ENCODE measurements at places on chromosomes 3 and 15.

GRCh38 chr3:76700323-76700722 is 339.6 kb upstream of the ROBO2 start:
- DNase-seq = no peak

DNA sequence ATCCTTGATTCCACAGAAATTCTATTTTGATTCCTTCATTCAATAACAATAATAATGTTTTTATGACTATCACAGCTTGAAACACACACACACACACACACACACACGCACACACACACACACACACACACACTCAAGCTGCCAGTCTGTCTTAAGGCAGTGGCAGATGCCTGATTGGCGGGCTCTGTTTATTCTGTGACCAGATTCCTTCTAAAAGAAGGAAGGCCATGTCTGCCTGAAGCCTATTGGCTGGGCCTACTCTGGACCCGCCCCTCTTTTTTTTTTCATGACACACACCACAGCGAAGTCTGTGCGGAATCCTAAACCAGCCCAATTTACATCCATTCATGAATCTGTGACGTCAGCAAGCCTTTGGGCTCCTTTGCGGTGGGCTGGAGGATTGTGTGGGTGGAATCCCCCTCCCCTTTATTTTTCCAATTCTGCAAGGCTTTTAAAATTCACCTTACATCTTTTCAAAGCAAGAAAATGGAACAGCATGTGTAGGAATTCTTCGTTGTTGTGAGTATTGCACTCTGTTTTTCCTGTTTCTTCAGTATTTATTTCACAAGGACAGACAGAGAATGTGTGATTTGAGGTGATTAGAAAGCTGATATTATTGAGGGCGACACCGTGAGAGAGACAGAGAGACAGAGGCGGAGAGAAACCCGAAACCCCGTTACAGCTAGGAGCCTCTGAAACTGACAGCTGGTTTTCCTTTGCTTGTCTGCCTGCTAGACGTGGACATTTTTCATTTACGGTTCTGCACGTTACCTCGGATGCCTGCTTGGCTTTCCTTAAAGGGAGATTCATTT is at the start of gene MAP3K13:
TSS of gene MAP3K13 (plus strand) at position 287 of the 812 bp plus-strand sequence. CDS start 65,446 bp downstream, outside the sequence.
- DNase-seq = peak; percentile 15

DNA sequence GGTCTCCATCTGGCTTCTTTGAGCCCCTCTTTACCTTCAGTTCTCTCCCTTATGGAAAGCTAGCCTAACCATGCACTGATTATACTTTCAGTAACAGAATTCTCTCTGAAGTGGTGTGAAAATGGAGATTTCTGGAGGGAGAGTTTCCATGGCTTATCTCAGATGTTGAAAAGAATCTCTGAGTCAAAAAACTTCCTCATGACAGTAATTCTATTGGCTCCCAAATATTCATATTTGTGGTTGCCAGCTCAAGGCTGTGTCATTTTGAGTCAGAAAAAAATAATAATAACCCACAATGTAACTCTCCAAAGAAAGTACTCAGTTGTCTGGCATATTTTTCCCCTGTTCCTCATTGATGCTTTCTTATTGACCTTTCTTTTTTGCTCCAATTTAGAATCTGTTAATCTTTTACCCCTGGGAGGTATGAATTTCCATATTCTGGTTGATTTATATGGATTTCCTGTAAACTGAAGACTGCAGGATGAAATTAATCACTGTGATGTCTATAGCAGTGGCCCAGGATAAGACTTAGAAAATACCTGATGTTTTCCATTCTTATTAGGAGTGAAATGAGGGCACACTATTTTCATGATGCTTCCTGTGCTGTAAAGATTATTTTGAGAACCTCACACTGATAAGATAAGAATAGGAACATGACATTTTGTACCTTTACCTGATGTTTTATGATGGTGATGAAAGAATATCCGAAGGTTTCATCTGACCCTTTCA is 149.5 kb upstream of the EPHA3 start:
- DNase-seq = no peak

GRCh38 chr3:171200750-171201088 is 174.2 kb upstream of the SLC2A2 start:
- DNase-seq = no peak

DNA sequence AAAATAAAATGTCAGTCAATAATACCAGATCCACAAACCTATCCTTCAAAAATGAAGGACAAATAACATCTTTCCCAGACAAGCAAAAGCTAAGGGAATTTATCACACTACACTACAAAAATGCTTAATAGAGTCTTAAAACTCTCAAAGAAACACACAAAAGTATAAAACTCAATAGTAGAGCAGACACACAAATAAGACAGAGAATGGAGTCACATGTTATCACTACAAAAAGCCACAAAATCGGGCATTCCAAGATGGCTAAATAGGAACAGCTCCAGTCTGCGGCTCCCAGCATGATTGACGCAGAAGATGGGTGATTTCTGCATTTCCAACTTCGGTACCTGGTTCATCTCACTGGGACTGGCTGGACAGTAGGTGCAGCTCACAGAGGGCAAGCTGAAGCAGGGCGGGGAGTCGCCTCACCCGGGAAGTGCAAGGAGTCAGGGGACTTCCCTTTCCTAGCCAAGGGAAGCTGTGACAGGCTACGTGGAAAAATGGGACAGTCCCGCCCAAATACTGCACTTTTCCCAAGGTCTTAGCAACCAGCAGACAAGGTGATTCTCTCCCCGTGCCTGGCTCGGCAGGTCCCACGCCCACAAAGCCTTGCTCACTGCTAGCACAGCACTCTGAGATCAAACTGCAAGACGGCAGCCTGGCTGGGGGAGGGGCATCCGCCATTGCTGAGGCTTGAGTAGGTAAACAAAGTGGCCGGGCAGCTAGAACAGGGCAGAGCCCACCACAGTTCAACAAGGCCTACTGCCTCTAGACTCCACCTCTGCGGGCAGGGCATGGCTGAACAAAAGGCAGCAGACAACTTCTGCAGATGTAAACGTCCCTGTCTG is 46.3 kb downstream of the SENP7 start:
- DNase-seq = peak; percentile 69

DNA sequence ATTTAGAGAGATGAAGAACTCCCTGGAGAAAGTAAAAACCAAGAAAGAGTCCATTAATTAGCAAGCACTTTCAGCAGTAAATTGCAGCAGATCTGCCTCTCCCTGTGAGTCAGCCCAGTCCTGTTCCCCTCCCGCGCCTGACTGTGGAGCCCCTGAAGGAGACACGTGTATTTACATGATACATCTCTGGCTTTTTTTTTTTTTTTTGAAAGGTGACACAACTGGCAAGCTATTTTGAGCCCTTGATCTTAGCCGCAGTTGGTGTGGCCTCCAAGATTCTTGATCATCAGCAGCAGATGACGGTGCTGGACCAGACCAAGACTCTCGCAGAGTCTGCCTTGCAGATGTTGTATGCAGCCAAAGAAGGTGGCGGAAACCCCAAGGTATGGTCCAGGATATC is 271.8 kb upstream of the TPM1 start:
- DNase-seq = no peak

GRCh38 chr3:123790254-123791072 is 93.7 kb downstream of the MYLK start:
- no peak for DNase-seq

DNA sequence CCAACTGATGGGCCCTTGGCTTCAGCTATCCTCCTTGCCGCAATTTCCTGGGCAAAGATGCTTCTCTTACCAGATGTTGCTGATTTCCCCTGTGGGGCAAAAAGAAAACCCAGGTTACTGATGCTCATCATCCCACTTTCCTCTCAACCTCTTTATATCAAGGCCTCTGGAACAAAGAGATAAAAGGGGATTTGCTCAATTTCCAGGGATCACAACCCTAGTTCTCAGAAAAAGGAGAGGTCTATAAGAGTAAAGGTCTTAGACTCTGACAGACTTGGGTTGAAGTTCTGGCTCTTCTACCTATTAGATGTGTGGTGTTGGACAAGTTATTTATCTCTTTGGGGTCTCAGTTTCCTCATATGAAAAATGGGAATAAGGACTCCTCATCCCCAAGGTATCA is 8.5 kb downstream of the RPAP1 start:
- no peak for DNase-seq

GRCh38 chr3:70064194-70064779 is 64.8 kb downstream of the SAMMSON start:
- DNase-seq = no peak

DNA sequence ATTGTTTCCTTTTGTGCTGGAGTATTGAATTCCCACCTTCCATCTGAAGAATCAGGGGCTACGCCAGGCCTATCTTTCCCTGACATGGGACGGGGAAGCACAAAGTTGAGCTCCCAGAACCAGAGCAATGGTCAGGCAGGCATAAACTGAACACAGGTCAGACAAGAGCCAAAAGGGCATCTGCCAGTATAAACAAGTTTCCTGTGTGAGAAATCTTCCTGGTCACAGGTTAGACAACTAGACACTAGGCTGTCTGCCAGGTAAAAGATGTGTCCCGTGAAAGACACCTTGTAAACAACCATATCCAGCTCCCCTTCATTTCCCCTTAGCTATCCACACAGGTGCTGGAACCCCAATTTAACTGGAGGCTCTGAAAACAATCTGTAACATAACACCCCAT is 44.0 kb upstream of the CD96 start:
- DNase-seq = no peak

- DNase-seq = no peak
Measured at GRCh38 chr15:52858782-52859176, 68.6 kb upstream of the ONECUT1 start.

GRCh38 chr3:130905551-130905950 is 11.7 kb downstream of the ATP2C1 start:
- DNase-seq = no peak

DNA sequence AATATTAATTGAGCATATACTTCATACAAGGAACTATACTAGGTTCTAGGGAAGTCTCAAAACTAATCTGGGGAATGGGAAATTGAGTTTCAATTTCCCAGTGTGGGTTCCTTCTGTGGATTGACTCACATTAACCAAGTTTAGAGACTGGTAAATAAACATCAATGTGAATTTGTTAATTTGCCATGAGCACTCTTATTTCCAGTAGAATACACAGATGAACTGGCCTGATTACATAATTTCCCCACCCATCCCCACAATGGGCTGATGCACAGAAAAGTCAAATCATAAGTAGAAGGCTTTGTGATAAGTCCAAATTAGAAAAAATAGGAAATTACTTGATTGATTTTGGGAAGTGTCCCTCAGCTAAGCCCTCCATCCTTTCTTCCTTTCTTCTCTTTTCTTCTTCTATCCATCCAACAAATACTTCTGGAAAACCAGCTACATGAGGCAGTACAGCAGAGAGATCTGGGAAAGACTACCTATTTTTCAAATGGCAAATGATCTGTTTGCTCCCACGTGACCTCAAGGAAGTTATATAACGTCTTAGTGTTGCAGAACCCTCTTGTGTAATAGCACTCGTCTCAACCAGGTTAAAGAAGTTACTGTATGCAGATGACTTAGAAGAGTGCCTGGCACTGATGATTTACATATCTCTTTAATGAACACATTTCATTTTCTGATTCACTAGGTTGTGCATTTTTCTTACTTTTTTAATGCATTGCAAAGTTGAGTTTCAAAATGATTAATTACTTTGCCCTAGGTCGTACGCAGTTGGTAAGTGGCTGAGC is 312.3 kb downstream of the SV2B start:
- no peak for DNase-seq

DNA sequence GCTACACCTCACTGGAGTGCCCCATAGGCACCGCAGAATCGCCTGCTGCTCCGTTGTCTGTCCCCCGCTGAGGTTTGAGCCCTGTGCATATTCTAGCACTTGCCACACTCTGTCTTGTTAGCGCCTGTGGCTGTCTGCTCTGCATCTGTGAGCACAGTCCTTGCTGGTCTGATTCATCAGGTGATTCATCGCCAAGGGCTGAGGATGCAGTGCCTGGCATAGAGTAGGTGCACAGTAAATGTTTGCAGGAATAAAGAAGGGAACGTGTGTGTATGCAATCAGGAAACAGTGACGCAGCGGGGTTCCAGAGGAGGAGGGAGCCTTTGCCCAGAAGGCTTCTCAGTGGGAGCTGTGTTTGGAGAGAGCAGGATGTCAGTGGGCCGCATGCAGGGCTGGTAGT is 124.0 kb upstream of the PLXNA1 start:
- DNase-seq = no peak

- DNase-seq = no peak
Measured at GRCh38 chr3:37661615-37662306, 199.9 kb upstream of the CTDSPL start.

GRCh38 chr3:4976109-4976508 is 3.1 kb upstream of the BHLHE40 start:
- DNase-seq = peak; percentile 40

GRCh38 chr3:106172780-106173179 is 304.0 kb upstream of the CBLB start:
- DNase-seq = no peak

DNA sequence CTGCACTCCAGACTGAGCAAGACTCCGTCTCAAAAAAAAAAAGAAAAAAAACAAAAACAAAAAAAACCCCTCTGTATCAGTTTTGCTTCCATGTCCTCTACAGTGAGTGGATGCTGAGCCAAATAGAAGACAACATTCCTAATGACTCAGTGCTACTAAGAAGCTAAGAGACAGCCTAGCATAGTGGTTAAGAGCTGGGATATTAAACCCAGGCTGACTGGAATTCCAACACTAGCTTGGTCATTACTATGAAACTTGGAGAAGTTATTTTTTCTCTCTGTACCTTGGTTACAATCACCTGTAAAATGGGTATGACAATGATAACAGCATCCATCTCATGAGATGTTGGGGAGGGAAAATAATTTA is 60.9 kb upstream of the PYGO1 start:
- no peak for DNase-seq

DNA sequence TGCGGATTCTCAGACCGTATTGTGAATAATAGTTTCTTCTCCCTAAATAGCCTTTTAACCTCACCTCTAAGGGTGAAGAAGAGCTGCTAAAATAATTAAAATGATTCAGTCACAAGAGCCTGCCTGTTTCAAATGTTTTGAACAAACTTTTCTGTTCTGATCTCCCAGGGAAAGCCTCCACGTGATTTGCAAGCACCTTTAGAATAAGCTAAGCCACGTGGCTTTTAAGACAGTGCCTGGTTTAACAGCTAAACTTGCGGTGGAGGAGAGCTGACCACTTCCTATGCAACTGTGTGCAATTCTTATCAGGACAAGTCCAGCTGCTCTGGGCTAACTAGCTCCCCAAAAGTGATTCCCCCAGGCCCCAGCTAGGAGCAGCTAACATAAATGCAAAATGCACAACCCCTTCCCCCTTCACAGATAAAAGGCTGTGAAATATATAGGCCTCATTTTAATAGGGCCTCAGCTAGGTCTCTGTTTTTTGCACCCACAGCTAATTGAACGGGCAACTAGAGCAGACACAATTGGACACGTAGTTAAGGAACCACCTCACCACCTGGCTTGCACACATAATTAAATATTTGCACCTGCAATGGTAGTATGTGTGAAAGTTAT is 401.2 kb upstream of the NR2F2 start:
- DNase-seq = no peak

DNA sequence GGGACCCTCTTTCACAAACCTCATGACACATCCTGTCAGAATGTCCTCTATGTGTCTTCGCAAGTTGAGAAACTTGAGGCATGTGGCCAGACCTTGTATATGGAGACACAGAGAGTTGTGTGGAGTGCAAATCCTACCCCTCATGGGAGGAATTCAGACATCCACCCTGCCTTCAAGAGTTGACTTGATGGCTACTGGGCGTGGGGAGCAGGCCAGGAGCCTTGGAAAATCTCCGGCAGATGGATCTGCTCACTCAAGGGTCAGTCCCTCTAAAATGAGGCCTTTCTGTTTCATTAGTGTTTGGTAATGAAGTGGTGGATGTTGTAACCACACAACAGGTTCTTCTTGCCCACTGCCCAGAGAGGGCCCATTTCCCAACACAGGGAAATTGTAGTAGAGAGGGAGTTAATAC is 79.0 kb downstream of the ASB7 start:
- DNase-seq = no peak
